ENCODE measurements at places on chromosomes 5 and 9.
A peak's percentile ranks its signal among the peaks of the same experiment; 100 is the strongest.

DNA sequence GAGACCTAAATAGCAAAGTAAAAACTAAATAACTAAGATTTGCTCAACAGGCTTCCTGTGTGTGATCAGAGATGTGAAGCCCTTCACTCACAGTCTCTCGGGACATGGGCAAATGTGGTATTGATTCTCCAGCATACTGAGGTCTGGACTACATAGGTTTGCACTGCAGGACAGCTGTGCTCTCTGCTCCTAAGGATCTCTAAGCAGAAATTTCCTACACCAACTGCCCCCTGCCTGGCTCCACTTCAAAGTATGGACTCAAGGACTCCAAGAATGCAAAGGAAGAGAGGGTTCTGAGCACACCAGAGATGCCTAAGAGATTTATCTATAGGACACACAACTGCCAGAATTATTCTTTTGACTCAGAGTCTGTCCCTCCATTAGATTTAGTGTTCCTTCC is 487.2 kb downstream of the SEMA5A start:
- no peak for DNase-seq

GRCh38 chr9:35348109-35348508 is 141.8 kb upstream of the RUSC2 start:
- no peak for DNase-seq

- no peak for DNase-seq
Observed at GRCh38 chr9:129839324-129840023, 4.2 kb downstream of the USP20 start.

GRCh38 chr9:18297056-18297841 is 176.7 kb upstream of the ADAMTSL1 start:
- no peak for DNase-seq

GRCh38 chr9:37640246-37640645 is 10.5 kb upstream of the FRMPD1 start:
- DNase-seq, result no peak

DNA sequence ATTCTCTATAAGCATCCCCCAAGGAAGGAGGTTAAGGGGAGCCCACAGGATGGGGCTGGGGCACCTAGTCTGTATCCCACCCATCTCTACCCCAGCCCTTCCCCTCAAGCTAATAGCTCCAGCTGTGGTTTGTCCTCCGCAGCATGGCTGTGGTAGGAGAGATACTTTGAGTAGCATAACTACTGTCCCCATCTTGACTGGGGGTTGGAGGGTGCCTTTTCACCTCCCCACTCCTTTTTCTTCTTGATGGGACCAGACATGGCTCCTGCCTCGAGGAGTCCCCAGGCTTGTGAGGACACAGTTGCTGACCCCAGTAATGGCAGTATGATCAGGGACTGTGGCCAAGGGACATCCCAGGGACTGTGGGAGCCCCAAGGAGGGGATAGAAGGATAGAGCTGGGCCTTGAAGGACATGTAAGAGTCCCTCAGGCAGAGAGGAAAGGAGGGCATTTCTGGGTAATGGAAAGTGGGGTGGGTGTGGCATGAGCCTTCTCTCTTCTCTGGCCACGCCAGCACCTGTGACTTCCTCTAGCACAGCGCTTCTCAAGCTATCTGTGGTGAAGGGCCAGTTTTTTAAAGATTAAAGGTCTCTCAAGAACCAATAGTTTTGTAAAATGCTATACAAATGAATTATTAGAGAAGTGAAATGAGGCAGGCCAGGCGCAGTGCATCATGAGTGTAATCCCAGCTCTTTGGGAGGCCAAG is 14.0 kb downstream of the OLFML2A start:
- no peak for DNase-seq

DNA sequence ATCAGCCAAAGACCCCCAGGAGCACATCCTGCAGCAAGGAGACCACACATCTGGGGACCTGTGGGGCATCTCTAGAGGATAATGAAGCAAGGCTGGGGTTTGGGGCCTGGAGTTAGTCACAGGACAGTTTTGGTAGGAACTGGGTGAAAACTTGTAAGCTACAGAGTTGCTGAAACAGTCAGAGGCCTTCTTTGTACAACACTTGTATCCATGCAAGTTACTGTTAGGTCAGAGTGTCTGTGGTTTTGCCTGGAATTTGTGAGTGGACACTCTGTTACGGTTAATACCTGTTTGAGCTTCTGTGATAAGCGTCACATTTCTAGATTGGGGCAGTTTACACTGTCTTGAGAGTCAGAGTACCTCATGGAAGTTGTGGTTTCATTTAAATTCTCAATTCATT is 22.6 kb upstream of the ASPN start:
- DNase-seq, result no peak

GRCh38 chr5:124748687-124749594 is 2.5 kb upstream of the ZNF608 start:
- DNase-seq, result no peak

DNA sequence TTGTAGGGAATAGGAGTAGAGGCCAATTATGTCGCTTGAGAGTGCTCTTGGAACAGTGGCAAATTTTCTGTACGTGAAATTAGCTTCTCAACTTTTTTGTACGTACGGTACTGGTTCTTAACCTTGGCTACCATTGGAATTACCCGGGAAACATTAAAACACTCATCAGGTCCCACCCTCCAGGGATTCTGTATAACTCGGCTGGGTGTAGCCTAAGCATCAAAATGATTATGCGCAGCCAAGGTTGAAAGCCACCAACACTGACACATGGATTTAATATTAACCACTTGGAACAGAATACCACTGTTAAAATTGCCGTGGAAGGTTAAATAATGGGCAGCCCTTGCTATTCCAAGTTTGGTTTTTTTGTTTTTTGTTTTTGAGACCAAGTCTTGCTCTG is 17.4 kb downstream of the DNAJA1 start:
- no peak for DNase-seq

- no peak for DNase-seq
Observed at GRCh38 chr5:83991566-83992224, 271.0 kb upstream of the HAPLN1 start.

GRCh38 chr5:74595143-74595925 is 45.2 kb downstream of the ENC1 start:
- DNase-seq, result no peak

- DNase-seq, result no peak
Observed at GRCh38 chr5:37735649-37736347, 104.0 kb downstream of the GDNF start.

- no peak for DNase-seq
Observed at GRCh38 chr5:153619771-153620170, 129.3 kb downstream of the GRIA1 start.

- DNase-seq, result no peak
Observed at GRCh38 chr5:112126982-112127381, 292.1 kb downstream of the EPB41L4A start.

- no peak for DNase-seq
Observed at GRCh38 chr5:115859378-115859777, 17.6 kb downstream of the AP3S1 start.

DNA sequence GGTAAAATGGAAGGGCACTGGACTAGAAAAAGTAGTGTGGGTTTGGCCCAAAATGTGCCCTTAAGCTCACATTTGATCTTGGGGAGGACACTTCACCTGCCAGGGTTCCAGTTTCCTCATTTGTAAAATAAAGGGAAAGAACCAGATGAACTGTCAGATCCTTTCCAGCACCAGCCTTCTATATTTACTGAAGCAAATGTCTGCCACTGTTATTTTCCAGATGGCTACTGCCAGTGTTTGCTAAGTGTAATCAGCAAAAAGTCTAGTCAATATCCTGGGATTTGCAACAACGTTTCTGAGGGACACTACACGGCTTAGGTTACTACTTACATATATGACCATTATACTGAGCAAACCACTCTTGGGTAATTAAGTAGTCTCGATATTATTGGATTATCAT is 340.3 kb downstream of the KCNN2 start:
- no peak for DNase-seq

DNA sequence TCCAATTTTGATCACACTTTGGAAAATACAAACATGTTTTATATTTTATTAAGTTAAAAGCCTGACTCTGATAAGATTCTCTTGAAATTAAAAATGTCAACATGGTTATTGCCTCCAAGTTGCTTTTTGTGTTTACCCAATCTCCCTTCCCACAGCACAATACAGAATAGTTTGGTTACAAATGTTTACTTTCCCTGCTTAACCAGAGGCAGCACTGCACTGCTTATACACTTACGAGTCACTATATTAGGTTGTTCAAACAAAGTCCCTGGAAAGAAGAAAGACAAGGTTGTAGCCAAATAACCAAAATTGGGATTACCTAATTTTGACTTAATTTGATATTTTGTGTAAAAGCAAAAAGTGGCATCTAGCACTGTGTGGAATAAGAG is 25.9 kb downstream of the SRFBP1 start:
- no peak for DNase-seq

GRCh38 chr5:79378510-79379186 is 135.3 kb downstream of the HOMER1 start:
- no peak for DNase-seq

DNA sequence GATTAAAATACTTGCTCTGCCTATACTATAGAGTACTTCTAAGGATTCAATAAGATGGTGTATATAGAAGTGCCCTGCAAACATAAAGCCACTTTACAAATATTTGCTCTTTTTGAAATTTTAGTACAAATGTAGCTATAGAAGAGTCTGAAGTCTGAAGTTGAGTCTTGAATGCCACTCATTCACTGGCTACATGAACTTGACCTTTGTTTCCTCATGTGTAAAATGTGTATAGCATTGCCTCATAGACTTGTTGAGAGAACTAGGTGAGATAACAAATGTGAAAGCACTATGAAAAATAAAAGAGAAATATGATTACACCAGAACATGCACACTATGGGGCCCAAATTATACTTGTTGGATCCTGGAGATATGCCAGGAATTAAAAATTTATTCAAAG is 244.7 kb downstream of the SEC61B start:
- DNase-seq, result no peak

DNA sequence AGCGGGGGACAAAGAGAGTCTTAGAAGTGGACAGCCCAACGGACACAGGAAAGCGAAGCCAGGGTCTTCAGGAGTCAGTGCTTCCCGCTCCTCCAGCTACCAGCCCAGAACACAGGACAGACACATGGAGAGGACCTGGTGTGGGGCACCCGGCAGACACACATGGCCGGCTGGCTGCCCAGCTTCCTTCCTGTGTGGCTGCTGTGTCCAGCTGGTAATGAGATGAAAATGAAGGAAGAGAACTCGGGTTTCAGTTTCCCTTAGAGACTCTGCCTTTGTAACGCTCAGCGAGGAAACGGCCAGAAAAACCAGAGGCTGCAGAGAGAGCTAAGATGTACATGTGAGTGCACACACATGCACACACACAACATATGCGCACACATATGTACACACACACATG is 87.5 kb downstream of the SECISBP2 start:
- no peak for DNase-seq

DNA sequence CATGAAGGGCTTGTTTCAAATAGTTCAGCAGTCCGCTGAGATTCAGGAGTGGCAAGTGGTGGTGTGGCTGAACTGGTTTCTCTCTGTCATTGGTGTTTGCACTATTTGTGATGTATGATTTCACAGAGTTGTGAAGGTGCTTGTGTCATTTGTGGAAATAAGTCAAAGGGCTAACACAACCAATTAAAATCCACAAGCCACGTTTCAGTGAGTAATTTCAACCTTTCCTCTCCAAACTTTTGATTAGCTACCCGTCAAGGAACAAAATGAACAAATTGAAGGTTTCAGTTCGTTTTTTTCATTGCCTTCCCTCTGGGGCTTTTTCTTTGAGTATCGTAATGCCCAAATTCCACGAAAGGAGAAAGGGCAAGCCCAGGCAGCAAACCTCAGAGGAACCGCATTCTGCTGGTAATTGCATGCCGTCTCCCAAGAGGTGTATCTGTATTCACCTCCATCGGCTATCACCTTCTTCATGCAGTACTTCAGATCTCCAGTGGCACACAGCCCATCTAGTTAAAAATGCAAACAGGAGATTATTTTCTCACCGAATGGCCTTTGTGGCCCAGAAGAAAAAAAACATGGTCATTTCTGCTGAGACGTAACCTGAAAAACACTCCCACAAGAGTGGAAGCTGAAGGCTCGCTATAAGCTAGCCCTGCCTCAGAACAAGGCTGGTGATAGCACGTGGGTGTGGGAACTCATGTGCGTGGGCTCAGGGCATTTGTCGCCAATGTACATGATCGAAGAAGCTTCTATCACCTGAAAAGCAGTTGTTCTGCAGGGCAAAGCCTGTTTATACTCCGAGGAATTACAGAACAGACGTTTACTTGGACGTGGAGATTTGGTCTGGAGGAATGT is 197.1 kb downstream of the NR3C1 start:
- DNase-seq, result no peak

GRCh38 chr5:44714871-44715561 is 93.7 kb upstream of the MRPS30 start:
- no peak for DNase-seq

- peak; percentile 2 for DNase-seq
Observed at GRCh38 chr9:130498298-130498917, 53.6 kb downstream of the ASS1 start.

DNA sequence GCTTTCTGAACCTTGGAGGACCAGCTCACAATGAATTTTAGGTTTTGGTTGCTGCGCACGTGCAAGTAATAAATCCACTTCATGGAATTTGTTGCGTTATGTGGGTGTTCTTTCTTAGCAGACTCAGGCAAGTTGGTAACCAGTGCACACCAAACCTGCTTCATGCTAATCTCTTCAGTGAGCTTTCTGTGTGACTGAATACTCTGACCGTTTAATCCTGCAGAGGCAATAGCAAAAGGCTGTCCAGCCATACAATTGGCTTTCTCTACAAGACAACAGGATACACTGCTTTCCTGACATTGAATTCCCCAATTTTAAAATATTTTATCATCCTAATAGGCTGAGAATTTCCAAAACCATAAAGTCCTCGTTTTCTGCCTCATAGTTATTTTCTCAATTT is 10.3 kb downstream of the UGT3A2 start:
- DNase-seq, result no peak

DNA sequence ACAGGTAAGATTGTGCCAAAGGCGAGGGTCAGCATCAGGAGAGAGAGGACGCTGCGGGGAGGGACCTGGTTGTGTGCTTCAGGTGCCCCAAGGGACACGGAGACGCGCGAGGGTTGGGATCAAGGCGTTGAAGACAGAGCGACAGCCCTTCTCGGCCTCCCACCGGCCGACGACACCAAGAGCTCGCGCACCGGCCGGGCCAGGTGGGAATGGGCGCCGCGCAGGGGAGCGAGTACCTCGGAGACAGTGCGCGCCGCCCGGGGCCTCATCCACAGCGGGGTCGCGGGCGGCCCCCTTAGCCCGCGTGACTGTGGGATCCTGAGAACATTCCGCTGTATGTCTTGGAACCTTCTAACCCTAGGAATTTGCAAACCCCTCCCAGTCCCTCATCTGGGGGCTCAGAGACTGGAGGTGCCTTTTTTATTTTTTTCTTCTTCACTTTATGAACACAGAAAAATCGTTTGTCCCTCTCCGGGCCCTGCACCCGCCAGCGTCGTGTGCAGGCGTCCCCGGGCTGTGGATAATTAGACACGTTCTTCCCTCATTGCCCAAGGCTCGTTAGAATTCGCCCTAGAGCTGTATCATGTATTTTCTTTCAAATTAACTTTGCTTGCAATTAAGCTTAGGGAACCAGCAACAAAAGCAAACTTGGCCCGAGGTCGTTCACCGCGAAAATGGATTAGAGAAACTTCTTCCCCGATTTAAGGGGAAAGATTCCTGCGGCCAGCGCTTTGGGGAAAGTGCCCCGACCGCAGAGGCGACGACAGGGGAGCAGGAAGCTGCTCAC is 4.8 kb downstream of the FOXE1 start:
- no peak for DNase-seq
